ENCODE measurements at places on chromosomes 5 and 9. TPM values are rescaled to one million over a fixed set of nuclear protein-coding genes. Genes with fewer than 3 reads are reported as not detected.

DOCK2 gene
- 4.9 TPM for total RNA-seq

PCDHB5 gene
- total RNA-seq: 0.56 TPM

ITGA2 gene
- total RNA-seq: 19.2 TPM

RANBP17 gene
- 17.4 TPM for total RNA-seq

WNK2 gene
- total RNA-seq: 161 TPM

BTNL3 gene
- 20.5 TPM for total RNA-seq

- DNase-seq: no peak
These were observed 120.5 kb downstream of the FEM1C start for GRCh38 chr5:115424030-115424429.

DNA sequence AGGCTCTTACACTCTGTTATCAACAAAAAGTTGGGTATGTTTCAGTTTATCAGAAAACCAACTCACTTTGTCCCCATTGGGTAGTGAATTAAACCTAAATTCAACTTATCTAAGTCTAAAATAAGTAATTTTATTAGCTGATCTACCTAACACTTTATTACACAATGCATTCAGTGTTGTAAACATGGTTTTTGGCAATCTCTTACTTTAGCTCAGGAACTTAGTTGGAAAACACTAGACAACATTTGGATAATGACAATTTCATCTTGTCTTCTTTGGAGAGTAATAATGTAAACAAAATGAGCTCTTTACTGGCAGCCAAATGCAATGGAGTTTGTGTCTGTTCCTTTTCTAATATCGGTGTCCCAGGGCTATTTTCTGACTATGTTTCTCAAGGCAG lies 33.0 kb downstream of the FGF10 start:
- no peak for DNase-seq

- DNase-seq: no peak
These were observed 23.7 kb upstream of the TAS2R1 start for GRCh38 chr5:9653811-9654210.

DNA sequence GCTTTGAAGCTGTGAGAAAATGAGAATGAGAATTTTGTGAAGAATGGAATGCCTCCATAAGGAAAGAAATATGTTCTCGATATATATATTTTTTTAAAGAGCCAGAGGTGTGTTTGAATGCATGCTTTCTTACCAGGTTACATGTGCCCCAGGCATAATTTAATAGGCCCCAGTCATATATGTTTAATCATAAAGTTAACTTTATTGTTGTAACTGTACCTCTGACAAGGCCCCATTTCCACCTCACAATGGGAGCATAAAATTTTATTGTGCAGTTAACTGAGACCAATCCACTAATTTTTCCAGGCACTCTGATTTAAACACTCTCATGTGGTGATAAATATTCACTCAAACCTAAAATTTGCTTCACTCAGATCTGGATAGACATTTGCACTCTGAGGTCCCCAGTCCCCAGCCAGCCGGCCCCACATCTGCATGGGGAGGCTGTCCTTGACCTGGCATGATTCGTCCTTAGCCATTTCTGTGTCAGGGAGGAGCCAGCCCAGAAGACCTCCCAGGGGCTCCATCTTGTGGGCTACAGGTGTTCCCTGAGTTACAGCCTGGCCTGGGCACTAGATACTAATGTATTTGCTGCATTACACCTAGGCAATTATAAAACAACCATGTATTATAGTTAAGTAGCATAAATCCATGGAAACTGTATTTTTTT lies 245.8 kb downstream of the MTRR start:
- no peak for DNase-seq

DNA sequence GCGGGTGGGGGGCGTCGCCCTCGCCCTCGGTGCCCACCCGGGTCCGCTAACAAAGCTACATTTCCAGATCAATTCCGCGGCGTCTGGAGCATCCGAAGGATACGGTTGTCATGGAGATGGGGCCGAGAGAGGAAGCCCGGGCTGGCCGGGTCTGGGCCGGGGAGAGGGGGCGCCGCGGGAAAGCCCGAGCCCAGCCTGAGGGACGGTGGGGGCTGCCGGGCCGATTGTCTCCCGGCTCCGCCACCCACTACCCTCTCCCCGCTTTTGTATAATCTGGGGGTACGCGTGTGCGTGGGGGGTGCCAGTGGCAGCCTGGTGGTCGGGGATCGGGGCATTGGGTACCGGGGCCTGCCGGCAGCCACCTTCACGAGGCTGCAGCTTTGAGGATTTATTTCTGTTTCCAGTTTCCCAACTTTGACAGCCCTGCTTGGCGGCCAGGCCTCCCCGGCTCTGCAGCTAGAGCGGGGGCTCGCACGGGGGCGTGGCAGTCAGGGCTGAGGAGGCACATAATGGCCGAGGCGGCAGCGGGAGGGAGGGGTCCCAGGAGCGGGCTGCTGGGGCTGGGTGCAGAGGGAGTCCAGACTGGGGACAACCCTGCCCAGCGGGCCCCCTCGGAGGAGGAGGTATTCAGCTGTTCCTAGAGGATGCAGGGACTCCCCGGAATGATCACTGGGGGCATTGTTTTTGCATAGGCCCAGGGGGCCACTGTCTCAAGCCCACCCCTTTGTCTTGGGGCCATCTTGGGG lies 626 bp downstream of the PSD2 start:
- DNase-seq: no peak

DNA sequence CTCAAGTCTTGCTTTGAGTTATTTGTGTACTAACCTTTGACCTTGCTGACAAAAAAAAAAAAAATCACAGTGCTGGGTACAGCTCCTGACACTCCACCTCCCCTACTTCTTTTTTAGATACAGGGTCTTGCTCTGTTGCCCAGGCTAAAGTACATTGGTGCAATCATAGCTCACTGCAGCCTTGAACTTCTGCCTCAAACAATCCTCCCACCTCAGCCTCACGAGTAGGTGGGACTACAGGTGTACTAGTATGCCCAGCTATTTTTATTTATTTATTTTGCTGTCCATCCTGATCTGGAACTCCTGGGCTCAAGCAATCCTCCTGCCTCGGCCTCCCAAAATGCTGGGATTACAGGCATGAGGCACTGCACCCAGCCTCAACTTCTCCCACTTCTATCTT lies 57.2 kb upstream of the KCNMB1 start:
- no peak for DNase-seq

- DNase-seq: peak; percentile 63
These were observed 734 bp downstream of the KIF27 start for GRCh38 chr9:83920469-83920926.

DNA sequence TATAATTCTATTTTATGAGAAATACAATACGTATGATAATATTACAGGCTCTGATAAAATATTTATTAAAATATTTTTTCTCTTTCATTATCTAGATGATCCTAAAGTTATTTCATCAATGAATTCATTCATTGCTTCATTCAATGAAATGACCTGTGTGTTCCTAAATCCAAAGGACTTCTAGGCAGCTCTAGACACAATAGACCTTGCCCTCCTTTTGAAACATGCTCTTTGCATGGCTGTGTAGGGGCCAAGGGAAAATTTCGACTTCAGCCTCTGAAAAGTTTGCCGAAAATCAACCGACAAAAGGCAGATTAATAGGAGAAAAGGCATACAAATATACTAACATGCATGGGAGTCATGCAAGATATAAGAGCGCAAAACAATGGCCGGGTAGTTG lies 402.0 kb downstream of the ELAVL2 start:
- DNase-seq: no peak

GRCh38 chr5:177018341-177018740 lies 4.2 kb upstream of the ZNF346 start:
- DNase-seq: no peak

DNA sequence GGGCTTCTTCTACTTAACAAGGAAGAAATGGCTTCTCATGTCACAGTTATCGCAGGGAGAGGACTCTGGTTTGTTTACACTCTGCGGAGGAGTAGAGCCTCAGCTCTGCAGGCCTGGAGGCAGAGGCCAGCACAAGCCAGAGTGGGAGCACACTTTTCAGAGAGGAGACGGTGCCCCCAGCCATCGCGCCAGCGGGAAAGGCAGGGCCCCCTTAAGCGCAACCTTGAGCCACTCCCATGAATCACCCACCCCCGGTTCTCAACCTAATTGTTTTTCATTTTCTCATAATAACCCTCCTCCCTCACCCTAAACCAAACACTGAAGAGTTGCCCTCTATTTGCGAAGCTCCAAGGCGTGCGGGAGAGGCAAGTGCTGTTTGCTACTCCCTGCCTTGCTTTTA lies 208.4 kb upstream of the TBCA start:
- DNase-seq: no peak

- no peak for DNase-seq
These were observed 78.2 kb upstream of the ADCY2 start for GRCh38 chr5:7317751-7318150.
